ENCODE measurements at places on chromosomes 4 and X.

DNA sequence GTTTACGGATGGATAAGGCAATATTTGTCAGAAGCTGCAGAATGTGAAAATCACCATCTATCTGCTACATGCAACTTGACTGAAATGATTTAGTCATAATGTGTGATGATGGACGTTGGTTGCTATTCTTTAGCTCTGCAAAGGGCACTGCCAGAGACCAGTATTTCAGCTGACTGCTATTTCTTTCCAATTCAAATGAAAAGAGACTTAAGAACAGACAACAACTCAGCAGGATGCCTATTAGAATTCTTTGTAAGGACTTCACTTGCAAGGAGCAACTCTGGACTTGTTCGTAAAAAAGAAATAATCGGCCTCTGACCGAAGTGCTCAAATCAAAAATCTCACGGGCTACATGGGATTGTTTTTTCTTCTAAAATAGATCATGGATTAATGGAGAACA is 262.7 kb downstream of the DHX15 start:
- no peak for DNase-seq

DNA sequence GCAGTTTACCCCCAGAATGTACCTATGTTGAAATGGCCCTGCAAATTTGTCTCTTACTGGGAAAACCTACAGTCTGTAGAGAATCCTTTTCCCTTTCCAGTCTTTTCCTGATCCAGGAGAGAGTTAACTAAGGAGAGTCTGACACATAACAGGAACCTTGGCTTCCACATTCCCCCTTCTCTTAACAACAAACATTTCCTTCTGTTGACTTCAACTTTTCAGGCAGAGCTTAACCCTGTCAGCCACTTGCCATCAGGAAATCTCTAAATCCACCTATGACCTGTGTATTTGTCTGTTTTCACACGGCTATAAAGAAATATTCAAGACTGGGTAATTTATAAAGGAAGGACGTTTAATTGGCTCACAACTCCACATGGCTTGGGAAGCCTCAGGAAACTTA is 45.6 kb upstream of the GPR78 start:
- no peak for DNase-seq

DNA sequence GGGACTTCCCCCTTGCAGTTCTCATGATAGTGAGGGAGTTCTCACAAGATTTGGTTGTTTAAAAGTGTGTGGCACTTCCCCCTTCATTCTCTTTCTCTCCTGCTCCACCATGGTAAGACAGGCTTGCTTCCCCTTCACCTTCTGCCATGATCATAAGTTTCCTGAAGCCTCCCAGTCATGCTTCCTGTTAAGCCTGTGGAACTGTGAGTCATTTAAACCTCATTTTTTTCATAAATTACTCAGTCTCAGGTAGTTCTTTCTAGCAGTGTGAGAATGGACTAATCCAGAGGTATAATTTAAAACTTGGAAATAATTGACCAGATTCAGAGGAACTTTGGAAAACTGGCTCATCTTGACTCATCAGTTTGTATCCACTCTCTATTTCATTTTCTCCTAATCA is 129.0 kb downstream of the TMEM47 start:
- no peak for DNase-seq

- no peak for DNase-seq
Observed at GRCh38 chrX:37817176-37817575, 30.2 kb downstream of the DYNLT3 start.

DNA sequence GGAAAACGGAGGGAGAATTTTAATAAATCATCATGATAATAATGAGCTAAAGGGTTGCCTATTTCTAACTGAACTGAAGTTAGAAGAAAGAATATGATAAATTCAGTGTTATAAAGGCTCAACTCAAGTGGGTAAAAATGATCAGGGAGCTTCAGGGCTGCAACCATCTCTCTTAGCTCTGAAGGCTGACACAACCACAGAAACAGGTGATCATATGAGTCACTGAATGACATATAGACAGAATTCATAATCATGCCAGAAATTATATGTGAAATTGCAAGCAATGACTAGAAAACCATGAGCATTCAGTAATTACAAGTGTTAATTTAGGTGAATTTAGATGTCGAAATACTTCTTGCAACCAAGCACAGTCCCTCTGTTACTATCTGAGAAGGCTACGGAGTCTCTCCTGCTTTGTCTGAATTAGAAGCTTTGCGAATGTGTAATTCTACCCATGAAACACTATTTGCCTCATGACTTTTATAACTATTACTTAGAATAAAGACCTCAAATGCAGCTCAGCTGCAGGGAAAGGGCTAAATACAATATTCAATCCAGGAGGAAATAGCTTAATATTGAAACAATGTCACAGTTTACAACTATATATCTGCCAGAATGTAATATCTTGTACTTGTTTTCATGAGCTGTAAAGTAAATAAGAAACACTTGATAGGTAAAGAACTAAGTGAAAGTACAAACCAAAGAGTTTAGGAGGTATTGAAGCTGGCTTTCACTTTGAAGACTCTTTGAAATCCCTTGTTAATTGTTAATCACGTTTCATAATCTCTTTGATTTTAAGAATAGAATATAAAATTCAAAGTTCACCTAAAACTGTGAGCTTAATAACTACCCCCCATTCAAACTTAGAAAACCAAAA is 1972.6 kb downstream of the ARAP2 start:
- DNase-seq, result no peak

GRCh38 chrX:19670854-19671620 is 155.7 kb upstream of the MAP3K15 start:
- peak; percentile 45 for DNase-seq

DNA sequence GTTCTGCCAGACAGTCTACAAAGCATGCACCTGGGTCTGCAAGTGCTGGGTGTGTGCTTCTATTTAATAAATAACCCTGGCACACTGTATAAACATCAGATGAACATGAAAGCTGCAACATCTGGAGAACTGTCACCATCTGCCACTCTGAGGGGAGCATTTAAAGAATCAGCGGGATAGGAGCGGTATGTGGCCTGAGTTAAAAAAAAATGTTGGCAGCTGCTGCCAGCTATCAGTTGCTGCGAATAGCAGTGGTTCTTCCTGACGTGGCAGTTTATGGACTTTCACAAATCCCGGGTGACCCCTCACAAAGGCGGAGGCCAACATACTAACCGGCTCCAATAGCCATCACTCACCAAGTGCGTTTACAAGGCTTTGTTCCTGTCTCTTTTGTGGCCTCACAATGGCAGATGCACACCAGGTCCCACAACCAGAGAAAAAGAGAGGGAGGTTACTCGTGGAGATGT is 95.1 kb downstream of the RASL11B start:
- DNase-seq, result no peak

- no peak for DNase-seq
Observed at GRCh38 chrX:10387011-10387410, 230.2 kb downstream of the CLCN4 start.

GRCh38 chr4:7348946-7349900 is 85.5 kb downstream of the PSAPL1 start:
- no peak for DNase-seq

- DNase-seq, result no peak
Observed at GRCh38 chrX:120662662-120663061, 32.8 kb upstream of the C1GALT1C1 start.

DNA sequence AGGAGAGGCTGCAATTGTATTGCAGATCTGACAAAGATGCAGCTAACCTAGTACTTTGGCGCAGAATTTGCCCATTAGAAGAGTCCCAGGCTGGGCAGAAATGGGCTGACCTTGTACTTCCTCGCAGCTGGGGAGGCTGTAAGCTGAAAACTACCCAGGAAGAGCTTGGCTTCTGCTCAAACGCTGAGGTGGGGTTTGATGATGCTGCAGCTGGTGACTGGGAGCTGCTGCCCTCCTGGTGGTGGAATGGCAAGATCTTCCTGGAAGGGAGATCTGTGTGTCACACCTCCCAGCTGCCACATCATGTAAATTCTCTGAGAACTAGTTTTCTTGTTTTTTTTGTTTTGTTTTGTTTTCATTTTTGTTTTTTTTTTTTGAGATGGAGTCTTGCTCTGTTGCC is 17.4 kb downstream of the CCNG2 start:
- DNase-seq, result no peak

- DNase-seq, result no peak
Observed at GRCh38 chr4:88240297-88240714, 44.1 kb downstream of the PPM1K start.
